ENCODE measurements at places on chromosomes 13 and 19.

DNA sequence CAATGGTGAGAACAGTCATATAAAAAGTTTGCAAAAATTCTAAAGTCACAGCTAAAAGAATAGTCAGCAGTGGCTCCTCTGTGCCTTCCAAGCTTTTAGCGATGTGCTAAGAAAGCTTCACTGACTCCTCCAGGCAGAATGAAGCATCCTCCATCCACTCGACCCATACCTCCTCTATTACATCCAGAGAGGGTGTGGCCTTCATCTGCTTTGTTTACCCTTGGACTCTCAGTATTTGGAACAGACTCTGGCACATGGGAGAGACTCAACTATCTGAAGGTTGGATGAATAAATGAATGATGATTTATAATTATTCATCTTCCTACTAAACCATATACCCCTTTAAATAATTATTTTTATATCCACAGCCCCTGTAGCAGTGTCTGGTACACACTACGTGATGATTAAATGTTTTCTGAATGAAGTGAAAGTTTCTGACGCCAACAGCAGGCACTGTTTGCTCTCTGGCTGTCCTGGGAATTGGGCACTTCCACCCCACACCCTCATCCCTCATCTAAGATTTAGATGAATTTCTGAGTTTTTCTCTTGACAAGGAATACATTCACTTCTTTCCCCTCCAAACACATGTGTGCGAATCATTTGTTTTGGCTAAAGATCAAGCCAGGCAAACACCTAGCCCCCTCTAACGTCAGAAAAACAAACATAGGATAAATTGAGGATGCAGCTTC, 93.9 kb downstream of the NUFIP1 start:
- no peak for DNase-seq

DNA sequence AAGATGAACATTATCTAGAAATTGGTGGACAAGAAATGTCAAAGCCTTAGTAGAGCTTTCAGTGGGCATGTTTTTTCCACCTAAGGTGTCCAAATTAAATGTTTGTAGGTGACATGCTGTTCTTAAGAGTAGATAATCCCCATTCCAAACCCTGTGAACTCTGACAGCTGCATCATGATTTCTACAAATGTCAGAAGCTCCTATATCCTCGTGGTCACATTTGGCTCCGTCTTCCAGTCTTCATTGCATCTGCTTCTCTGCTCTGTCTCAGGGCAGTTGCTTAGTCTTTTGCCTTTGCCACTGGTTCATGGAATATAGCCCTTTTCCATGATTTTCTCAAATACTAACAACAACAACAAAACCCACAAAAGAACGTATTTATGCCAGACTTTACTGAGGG, 234.5 kb downstream of the DLEU7 start:
- no peak for DNase-seq

DNA sequence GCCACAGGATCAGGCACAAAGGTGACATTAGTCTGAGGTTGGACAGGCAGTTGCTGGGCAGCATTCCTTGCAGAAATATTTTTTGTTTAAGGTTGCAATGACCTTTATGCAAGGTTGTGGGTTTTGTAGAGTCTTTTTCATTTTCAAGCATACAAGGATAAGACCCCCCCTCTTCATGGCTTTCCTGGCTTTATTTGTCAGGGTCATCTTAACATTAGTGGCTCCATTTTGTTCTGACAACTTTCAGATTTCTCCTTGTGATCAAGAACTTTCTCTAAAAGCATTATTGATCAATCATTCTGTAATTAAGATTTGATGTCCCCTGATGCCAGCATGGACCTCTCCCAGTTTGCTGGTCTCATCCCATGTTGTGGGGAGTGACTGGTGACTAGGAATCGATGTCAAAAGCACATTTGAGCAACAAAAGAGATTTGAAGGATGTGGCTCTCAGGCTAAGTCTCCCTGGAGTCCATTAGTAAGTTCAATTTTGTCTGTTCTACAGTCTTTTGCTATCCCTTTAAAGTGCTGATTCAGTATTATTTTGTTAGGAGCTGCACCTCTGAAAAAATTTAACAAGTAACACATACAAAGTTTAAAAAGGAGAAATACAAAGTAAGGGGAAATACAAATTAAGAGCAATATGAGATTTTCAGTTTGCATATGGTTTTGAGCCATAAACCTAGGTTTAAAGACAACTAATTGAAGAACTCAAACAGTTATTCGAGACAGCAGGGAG, 5.3 kb downstream of the CARD8 start:
- no peak for DNase-seq

- peak; percentile 77 for DNase-seq
These were observed at the start of gene CDK8 for GRCh38 chr13:26253787-26254582. Gene CDK8 (plus strand): TSS chr13:26254129. CDS start chr13:26254642, 513 bp downstream.

GRCh38 chr19:58261968-58262921, 16.5 kb upstream of the ZNF8 start:
- no peak for DNase-seq

DNA sequence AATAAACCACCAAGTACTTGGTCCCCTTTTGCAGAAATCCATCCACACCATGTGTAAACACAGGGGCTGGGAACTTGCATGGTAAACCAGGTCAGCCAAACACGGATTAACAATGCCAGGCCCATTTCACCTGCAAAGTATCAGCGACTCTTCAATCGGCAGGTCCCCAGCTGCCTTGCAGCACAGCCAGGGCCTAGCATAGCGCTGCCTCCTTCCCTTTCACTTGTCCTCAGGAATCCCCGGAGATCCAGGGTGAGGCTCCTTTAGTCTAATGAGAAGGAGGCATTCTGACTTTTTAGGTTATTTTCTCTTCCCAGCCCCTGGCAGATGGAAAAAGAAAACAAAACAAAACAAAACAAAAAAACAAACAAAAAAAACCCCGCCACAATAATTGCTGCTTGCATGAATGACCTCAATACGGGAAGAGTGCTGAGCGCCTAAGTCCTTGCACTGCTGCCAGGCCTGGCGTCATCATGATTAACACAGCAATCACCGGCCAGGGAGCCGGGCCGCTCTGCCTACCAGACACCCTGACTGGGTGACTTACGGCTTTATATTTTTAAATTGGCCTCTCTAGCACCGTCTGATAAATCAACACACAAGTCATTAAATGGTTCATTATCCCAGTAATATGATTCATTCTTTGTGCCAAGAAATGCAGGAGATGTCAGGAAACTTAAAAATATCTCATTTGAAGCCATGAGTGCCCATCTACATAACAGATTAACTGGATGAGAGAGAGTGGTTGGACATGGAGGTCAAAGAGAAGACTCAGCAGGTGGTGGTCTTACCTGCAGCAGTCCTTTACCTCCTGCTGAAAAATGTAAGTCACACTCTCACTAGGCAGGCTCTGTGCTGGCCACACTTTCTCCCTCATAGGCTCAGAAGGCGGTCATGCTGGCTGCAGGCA, 692.7 kb downstream of the UQCRFS1 start:
- no peak for DNase-seq

DNA sequence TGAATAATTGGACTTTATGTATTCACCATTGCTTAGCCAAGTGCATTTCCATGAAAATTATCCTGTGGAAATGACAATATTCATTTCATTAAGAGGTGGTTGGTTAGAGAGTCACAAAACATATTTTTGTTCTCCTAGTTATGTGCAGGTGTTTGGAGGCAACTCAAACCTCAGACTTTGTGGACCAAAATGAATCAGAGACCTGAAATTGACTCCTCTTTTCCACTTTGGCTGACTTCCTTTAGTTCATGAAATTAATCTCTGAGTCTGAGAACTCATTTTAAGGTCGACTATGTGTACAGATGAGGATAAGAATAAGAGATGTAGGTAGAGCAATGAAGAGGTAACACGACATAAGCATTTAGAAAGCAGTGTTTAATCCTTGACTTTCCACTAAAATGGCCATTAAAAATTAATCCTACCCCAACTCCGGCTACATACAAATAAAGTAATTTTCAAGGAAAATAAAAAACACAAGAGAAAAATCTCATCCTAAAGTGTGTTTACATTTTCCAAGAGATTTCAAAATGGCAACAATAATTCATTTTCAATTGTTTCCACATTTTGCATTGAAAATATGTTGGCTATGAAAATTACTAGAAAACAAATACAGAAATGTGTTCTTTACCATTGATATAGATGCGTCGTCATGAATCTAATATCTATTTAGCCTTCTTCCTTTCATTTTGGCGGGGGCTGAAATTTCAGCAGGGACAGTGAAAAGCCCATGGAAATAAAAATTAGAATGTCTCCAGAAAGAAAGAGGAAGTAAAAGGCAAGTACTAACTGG, 185.4 kb upstream of the CSNK1A1L start:
- DNase-seq: no peak

DNA sequence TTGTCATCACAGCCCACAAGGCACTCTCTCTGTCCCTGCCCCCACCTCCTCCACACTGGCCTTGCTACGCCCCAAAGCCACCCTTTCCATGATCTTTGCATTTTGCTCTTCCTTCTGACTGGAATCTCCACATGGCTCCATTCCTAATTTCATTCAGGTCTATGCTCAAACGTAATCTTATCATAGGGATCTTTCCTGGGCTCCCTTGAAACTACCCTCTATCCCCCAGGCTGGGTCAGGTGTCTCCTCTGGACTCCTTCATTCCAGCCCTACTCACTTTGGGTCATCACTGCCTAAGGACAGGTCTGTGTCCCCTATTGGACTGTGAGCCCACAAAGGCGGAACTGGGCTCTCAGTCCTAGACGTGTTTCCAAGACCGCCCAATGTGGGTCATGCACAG, 3.1 kb downstream of the GEMIN7 start:
- DNase-seq: no peak

DNA sequence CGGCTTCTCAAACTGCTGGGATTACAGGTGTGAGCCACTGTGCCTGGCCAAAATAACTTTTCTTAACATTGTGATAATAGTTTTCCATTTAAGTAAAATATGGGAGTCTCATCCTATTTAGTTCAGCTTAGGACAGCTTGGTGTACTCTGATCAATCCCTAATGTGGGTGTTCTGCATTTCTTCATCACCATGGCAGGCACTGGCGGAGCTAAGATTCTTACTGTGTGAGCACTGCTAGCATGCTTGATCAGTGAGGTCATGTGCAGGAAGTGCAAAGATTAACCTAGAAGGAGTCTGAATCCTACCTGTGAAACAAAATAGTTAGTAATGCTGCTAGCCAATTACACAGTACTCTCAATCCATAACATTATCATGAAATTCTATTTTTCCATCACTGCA, 1684.2 kb upstream of the SLC10A2 start:
- DNase-seq: no peak

GRCh38 chr19:5681391-5682106, 722 bp downstream of the HSD11B1L start:
- no peak for DNase-seq

- DNase-seq: no peak
These were observed 25.7 kb upstream of the MTUS2 start for GRCh38 chr13:28794396-28794795.

DNA sequence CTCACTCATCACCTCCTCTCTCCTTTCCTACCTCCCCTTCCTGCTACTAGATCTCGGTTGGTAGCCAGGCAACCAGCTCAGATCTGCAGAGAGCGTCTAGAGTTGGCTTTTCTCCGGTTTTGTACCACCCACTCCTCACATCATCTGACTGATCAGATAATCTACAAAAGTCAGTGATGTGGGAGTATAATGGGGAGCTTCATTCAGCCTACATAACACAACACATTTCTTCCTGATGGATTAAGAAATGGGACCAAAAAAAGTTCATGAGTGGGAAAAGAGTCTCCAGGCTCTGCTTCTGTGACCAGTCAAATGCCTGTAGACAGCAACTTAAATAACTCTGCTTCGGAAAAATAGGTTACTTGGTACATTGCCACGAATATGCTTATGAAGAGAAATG, 279.8 kb downstream of the DCLK1 start:
- DNase-seq: no peak

DNA sequence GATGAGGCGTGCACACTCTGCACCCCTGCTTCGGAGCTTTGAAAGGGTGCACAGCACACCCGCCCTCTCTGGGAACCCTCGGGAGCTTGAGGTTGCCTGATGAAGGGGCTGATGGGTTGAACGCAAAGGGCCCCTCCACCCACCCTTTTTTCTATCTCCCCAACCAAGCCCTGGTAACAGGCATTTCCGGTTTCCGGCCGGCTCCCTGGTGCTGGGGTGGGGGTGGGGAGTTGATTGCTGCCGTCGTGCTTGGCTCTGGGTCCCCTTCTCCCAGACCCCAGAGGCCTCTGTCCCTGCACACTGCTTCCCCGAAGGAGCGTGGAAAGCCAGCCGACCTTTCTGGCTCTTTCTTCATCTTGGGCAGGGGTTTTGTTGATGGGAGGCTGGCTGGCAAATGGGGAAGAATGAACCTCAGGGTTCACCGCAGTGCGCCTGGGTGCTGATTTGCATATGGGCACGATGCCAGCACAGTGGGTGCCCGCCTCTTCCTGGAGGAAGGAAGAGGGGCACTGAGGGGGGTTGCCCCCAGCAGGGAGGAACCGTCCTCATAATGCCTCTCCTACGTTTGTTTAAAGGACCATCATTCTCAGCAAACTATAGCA, 29.1 kb downstream of the VAV1 start:
- DNase-seq: peak; percentile 97

- DNase-seq: no peak
These were observed 844 bp upstream of the RFX1 start for GRCh38 chr19:14006766-14007562.

GRCh38 chr13:63773476-63773875, 2357.8 kb upstream of the PCDH20 start:
- no peak for DNase-seq

- no peak for DNase-seq
These were observed 425.5 kb downstream of the RFC3 start for GRCh38 chr13:34243403-34243802.

DNA sequence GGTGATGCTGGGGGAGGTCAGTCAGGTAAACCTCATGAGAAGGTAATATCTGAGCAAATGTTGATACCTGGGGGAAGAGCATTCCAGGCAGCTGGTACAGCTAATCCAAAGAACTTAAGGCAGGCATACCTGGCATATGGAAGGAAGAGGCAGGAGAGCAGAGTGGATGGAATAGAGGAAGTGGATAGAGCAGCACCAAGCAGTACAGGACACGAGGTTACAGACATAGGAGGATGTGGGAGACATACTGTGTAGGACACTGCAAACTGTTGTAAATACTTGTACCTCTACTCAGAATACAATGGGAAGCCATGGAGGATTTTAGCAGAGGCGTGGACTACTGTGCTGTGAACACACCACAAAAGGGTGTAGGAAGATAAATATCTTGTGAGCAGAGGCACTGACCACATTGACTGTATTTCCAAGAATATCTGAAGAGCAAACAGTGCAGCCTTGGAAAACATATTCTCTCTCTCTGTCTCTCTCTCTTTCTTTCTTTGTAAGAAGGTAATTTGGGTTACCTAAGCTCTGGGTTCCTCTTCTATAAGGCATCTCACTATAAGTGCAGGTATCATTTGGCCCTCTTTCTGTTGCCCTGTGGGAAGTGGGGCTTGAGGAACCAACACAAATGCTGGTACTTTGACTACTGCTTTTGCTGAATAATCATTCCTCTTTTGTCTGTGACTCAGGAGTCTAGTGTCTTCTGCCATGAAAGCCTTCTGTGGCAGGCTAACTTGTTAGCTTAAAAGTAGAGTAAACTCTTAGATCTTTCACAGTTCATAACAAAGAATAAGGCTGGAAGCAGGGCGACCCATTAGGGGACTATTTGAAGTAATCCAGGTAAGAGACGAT, 238.0 kb downstream of the VWA8 start:
- no peak for DNase-seq

- DNase-seq: no peak
These were observed 47.6 kb downstream of the PCDH8 start for GRCh38 chr13:52800856-52801255.

- no peak for DNase-seq
These were observed 193.3 kb upstream of the ZNF536 start for GRCh38 chr19:30178721-30179402.

Data from hematopoietic multipotent progenitor cell (in vitro differentiated cells).